Activated CD4-positive, alpha-beta memory T cell treated with anti-CD3 and anti-CD28 coated beads for 36 hours (primary cell): ENCODE measurements at places on chromosomes 5 and 9.
A peak's percentile ranks its signal among the peaks of the same experiment; 100 is the strongest.

DNA sequence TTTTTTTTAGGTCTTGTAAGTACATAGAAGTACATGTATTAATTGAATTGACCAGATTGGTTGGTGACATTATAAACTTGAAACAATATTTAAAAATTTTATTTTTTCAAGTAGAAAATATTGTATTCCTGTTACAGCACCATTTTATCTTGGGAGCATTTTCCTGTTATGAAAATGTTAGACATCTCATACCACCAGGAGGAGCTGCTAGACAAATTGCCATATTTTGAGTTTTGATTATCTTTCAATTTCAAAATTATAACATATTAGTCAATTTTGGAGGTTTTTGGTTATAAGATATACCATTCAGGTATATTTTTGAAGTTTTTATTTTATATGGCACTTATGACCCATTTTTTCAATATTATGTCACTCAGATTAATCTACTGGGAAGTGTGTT, 84.4 kb downstream of the CNTLN start:
- no peak for DNase-seq

- no peak for DNase-seq
Measured at GRCh38 chr5:92371171-92371888, 988.2 kb upstream of the ARRDC3 start.

- no peak for DNase-seq
Measured at GRCh38 chr5:62268234-62268633, 37.8 kb upstream of the KIF2A start.

- DNase-seq = peak; percentile 58
Measured at GRCh38 chr5:40681363-40682153, 1.8 kb downstream of the PTGER4 start.

DNA sequence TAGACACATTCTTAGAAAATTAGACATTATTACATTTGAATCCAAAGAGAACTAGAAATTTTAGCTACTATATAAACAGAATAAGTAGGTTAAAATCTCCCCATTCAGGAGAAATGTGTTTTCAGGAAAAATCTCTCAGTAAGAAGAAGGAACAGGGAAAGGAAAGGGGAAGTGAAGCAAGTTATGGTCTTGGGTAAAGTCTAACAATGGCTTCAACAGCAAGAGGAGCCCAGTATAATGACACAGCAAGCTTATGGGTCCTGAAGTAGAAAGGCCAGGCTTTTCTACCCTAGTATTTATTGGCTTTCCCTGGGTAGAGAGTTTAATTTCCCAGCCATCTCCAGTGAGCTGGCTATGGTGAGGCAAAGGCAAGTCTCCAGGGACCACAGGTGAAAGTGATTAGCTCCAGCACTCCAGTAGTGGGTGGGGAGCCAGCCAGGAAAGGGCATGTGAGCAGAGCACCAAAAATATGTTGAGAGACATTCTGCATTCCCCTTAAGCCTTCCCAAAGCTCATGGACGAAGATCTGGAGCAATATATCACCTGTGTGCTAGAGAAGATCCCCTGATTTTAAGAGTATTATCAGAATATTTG, 981.7 kb downstream of the NR2F1-AS1 start:
- no peak for DNase-seq

- no peak for DNase-seq
Measured at GRCh38 chr9:135714242-135715055, 12.5 kb downstream of the KCNT1 start.

DNA sequence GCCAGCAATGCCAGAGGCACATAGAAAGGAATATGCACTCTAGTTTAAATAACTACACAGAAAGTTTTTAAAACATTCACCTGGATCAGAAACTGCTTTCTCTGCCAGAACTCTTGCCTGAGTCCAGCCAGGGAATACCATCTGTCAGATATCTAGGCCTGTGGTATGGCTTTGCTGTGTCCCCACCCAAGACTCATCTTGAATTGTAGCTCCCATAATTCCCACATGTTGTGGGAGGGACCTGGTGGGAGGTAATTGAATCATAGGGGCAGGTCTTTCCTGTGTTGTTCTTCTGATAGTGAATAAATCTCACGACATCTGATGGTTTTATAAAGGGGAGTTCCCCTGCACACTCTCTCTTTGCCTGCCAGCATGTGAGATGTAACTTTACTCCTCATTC, 41.5 kb upstream of the KCNV2 start:
- DNase-seq = no peak

DNA sequence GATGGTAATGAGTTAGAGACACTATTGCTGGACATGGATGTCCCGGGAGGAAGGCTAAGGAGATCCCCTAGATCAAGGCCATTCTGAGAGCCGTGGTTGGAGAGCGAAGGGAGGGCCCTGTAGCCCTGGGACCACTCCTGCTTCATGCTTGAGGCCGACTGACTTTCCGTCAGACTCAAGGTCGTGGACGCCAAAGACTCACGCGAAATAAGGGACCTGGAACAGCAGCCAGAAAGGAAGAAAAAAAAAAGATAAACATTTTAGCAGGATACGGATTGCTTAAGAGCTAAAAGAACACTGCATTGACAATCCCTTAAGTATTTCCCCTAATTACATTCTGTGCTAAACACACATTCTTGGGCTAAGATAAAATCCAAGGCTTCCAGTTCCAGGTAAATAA, 181.2 kb downstream of the GLIS3 start:
- no peak for DNase-seq

GRCh38 chr9:89613912-89614892, 9.4 kb downstream of the GADD45G start:
- DNase-seq = no peak

GRCh38 chr9:104028827-104029226, 65.3 kb upstream of the SMC2 start:
- DNase-seq = peak; percentile 49

DNA sequence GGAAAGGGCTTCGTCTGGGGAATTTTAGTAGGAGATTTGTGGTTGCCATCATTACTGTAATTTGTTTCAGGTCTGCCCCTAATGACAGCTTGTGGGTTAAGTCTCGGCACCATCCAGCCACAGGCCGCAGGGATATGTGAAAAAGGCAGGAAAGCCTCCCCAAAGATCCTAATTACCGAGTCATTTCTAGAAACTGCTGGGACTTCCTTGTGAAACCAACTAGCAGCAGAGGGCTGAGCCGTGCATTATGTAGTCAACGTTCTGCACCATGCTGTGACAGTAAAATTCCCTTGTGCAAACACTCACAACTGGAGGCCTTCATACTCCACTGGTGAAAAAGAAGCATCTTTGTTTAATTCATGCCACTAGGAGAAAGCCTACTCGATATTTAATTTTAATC, 230.3 kb downstream of the MPDZ start:
- DNase-seq = no peak

- DNase-seq = peak; percentile 65
Measured at GRCh38 chr5:67156976-67157583, 39.5 kb downstream of the CD180 start.

DNA sequence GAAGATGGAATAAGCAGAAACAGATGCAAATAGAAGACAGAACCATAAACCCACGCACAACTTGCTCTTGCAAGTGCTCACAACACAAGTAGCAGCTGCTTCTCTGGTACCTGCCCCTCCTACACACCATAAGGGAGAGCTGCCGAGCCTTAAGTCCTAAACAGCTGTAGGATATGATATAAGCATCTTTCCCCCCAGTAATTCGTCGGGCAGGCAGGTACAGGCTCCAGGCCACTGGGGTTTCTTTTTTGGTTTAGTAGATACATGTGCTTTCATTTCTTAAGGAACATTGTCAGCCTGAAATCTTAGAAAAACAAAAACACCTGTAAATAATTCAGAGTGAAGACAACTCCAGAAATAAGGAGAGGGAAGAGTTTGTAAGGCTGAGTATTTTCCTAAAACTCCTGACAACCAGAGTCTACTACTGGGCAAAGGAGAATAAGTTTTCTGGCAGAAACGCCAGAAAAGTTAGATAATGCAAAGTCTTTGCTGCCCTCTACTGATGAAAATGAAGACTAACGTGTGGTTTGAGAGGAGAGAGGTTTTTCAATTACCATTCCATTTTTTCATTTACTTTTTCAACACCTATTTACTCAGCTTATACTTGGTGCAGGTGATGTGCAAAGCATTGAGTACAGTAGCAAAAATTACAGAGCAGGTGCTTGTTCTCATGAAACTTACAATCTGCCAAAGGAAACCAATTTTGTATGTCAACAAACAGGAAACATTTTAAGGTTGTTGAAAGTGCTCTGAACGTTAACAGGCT, 20.1 kb upstream of the TCERG1 start:
- no peak for DNase-seq

- peak; percentile 18 for DNase-seq
Measured at GRCh38 chr5:159459951-159460538, 129.8 kb upstream of the IL12B start.

- no peak for DNase-seq
Measured at GRCh38 chr5:109313127-109313526, 96.6 kb downstream of the PJA2 start.

DNA sequence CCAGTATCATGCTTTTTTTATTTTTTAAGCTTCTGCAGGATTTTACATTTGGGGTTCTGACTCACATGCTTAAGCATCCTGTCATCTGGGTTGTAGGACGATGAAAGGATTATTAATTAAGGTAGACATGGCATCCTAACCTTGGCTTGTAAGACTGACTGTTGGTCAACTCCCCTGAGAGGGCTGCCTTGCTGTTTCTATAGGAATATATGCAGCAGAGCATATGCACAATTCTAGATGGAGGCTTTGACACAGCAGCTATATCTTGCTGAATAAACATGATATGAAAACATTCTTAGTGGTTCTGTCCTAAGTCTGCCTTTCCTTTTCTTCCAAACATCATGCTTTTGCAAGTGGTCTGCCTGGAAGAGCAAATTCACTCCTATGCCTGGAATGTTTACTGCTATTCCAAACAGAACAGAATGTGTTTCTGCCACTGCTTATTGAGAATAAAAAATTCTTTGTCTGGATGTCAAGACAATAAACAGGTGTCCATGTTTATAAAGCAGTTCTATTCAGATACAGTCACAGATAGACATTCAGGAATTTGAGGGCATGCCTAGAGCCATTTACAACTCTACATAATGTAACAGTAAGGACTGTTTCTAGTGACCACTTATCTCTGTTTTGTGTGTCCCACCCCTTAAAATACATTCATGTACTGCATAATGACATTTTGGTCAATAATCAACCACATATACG, 166.2 kb upstream of the PPP2R2B start:
- DNase-seq = no peak
